ENCODE measurements at places on chromosomes 12 and 14.

- DNase-seq = no peak
Measured at GRCh38 chr14:67514203-67514607, 18.9 kb upstream of the PLEKHH1 start.

DNA sequence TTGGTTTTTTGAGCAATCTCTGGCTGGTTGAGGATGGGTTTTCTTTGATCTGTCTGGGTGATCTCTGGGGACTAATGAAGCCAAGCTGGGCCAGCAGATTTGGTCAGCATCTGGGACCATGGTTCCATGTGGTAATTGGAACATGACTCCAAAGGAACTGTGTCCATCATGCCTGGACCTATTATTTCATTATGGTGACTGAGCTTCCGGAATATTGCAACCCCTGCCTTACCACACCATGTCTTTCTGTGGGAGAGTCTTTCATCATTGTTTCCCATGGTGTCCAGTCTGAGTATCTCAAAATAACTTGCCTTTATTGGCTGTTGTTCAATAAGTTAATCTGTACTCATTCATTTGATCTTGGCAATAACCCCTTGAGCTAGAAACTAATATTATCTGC is 624.9 kb upstream of the TBX3 start:
- no peak for DNase-seq

- no peak for DNase-seq
Measured at GRCh38 chr14:93045965-93046704, 69.6 kb downstream of the ITPK1 start.

DNA sequence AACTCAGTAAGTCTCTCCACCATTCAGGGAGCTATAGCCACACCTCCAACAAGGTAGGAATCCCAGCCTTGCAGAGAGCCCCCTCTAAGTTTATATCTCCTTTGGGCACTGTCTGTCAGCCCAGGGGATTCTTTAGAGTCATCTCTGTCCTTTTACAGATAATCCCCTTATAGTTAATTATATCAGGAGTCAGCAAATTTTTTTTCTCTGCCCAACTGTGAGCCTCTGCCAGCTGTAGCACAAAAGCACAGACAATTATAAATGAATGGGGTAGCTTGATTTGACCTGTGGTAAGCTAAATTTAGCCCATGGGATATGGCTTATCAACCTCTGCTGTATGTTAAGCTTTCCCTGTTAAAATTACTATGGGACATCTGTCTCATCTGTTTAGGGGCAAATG is 8.3 kb downstream of the CEP128 start:
- DNase-seq = no peak

DNA sequence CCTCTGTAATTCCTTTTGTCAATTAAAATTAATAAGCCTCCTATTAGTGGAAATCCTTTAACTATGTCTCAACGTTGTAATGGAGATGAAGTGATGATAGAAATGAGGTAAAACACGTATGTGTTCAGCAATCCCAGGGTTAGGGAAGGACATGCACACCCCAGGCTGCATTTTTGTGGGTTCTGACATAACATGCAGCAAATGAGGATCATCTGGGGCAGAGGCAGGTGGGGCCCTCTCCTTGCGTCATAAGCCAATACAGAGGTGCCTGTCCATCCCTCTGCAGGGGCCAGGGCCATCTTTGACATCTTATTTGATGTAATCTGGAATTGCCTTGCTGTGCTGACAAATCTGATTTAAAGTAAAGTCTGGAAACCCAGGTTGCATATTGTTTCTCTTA is 73.2 kb downstream of the MYRFL start:
- no peak for DNase-seq

GRCh38 chr12:98358144-98358543 is 157.2 kb upstream of the TMPO start:
- DNase-seq = no peak

GRCh38 chr14:104326848-104327247 is 188.5 kb downstream of the KIF26A start:
- no peak for DNase-seq

DNA sequence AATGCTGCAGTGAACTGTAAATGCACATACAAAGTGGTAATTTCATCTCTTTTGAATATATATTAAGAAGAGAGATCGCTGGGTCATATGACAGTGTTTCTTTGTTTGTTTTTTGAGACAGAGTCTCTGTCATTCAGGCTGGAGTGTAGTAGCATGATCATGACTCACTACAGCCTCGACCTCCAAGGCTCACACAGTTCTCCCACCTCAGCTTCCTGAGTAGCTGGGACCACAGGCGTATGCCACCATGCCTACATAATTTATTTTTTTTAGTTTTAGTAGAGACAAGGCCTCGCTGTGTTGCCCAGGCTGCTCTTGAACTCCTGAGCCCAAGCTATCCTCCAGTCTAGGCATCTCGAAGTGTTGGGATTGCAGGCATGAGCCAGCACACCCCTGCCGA is 62.4 kb upstream of the ACSS3 start:
- DNase-seq = no peak

DNA sequence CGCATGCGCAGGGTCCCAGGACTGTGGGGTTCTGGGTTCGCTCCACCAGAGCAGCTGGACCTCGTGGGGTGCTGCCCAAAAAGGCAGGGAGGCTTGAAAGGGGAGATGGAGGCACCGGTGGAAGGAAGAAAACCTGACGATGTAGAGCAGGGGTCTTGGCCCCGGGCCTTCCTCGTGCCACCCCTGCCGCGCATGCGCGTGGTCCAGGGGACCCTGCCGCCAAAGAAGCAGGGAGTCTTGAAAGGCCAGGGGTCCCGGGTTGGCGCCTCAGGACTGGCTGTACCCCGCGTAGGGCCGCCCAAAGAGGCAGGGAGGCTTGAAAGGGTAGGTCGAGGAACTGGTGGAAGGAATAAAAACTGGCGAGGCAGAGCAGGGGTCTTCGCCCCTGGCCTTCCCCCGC is 321.0 kb downstream of the ALG10 start:
- no peak for DNase-seq

GRCh38 chr14:60974090-60974651 is 6.7 kb downstream of the TRMT5 start:
- no peak for DNase-seq

GRCh38 chr12:21819236-21819635 is 44.7 kb upstream of the KCNJ8 start:
- DNase-seq = no peak

DNA sequence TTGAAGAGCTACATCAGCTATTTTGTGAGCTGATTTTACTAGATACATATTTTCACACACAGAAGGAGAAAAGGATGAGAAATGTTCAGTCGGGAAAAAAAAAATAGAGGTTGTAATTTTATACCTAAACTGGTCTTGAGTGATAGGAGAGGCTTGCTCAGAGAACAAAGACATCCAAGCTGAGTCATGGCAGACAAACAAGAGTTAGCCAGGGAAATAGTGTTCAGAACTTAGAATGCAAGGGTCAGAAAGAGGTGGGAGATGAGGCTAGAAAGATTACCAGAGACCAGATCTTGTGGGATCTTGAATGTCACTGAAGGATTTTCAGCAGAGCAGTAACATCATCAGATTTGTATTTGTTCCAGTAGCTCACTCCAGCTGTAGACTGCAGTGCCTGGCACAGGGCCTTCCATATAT is 121.9 kb upstream of the ATF1 start:
- DNase-seq = no peak

DNA sequence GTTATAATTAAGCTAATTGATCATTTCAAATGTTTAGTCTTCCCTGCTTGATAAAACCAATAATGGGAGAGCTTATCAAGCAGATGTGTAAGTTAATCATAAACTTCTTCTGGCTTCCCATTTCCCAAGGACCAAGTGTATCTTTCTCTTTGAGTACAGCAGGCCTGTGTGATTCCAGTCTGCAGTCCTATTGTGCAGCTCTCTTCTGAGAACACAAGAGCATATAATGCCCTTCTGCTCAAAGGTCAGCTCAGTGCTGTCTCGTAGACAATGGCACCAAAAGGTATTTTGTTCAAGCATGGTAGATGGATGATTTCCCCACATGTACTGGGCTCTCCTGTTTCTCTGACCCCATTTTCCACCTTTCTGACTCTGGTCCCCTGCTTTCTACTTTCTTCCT is 101.8 kb upstream of the DYRK2 start:
- no peak for DNase-seq

DNA sequence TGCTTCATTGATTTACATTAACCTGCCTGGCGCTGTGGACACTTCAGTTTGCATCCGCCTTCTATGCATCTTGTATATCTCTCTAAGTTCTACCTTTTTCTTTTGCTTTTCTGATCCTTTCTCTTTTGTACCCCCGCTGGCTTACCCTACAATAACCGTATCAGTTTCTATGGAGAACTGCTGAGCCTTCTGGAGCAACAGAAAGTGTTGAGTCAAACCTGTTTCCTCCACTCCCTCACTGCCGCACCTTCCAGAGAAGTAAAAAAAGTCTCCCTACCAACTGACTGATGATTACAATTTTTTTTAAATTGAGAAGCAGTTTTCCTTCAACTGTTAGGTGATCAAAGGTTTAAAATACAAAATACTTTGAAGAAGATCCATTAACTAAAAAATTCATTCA is 17.4 kb downstream of the EXD2 start:
- no peak for DNase-seq

DNA sequence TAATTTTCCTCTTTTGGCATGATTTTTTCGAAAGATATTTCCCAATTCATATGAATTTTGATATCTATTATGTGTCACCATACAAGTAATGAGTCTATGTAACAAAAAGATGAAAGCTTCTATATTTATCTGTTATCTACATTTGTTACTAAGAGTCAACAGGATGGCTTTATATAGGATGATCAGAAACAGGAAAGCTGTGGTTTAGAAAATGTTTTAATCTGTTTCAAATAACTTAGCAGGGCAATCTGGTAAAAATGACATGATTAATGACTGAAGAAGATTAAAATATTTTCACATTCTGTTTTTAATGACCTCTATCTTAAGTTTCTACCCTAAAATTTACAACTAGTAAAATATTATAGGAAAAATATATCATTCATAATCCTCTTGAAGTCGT is 105.8 kb downstream of the MSRB3 start:
- no peak for DNase-seq

GRCh38 chr14:68523989-68524725 is 268.7 kb downstream of the ZFP36L1 start:
- no peak for DNase-seq

DNA sequence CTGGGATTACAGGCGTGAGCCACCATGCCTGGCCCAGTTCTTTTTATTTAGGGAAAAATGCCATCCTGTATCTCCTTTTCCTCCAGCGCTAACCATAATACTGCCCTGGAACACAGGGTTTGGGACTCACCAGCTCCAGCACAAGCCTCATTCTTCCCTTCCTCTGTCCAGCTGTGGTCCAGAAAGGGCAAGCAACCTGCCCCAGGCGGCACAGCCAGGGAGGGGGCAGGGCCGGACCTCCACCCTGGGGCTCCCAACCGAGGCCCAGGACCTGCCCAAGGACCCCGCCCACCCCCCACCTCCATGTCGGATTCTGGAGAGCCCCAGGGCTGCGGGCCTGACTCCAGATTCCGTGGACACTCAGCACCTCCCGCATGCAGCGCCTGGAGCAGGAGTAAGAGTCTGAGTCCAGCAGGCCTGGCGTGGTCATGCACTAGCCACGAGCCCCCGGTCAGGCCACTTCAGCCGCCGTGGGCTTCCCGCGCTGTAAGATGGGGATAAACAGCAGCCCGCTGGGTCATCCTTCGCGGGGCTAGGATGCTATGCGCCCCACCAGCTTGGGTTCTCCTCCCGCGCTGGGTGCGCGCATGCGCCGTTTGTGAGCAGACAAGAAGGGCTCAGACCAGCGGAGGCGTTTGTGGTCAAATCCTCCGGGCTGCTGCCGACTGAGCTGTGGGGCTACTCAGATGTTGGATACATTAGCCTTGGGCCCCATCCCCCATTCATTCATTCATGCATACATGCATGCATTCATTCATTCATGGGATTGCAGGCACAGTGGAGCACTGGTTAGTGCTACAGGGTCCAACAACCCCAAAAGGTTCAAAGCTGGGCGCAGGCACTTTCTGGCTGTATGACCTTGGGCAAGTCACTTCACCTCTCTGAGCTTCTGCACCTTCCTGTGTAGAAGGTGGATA is 16.3 kb downstream of the TMEM119 start:
- DNase-seq = no peak

- DNase-seq = no peak
Measured at GRCh38 chr12:26712892-26713291, 120.1 kb downstream of the ITPR2 start.

DNA sequence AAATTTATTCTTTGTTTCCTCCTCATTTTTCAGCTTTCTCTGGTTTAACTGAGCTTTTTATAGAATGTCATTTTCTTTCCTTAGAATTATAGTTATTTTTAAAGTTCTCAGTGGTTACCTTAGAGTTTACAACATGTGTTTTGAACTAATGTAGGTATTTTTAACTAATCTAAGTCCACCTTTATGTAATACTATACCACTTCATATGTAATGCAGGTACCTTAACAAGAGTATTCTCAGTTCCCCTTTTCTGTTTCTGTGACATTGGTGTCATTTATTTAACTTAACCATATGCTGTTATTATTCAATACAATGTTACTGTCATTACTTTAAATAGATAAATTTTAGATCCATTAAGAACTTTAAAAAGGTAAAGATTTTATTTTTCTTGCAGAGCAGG is 30.3 kb upstream of the KCNC2 start:
- no peak for DNase-seq

- DNase-seq = no peak
Measured at GRCh38 chr12:62846491-62846890, 88.5 kb downstream of the PPM1H start.

DNA sequence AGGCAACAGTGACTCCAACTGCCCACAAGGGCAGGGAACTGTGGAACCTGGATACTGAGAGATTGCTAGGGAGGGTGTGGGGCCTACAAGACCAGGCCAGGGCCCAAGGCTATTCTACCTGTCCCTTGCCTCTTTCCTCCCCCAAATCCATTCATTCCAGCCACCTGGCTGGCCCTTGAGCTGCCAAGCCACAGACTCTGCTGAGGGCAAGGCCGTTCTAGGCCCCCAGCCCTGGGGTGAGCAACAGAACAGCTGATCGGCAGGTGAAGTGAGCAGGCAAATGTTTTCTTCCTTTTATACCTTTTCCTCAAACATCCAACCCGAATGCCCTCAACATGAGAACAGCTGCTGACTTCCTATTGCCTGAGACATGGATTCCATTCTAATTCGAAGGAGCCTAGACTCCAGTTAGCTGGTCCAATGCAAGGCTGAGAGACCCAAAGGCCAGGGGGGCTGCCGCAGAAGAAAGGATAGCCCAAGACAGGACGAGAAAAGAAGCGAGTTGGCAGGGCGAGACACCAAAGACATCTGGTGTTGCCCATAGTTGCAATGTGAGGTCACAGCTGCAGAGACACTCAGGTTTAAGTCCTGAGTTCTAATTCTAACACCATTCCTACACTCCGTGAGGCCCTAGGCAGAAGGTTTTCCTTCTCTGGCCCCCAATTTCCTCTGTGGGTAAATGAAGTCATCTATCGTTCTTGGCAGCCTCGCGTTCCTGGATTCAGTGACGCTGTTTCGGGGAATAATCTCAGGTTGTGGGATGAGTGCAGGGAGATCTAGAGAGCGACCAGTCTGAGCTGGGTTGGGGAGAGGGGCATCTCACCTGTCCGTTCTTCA is 1.7 kb downstream of the C1QL4 start:
- DNase-seq = no peak

GRCh38 chr12:96383991-96384390 is 16.2 kb downstream of the CDK17 start:
- no peak for DNase-seq

All from effector memory CD4-positive, alpha-beta T cell (primary cell).